ENCODE measurements at places on chromosomes 3 and 15.

- no peak for DNase-seq
Observed at GRCh38 chr3:160402221-160403027, 3.0 kb downstream of the SMC4 start.

DNA sequence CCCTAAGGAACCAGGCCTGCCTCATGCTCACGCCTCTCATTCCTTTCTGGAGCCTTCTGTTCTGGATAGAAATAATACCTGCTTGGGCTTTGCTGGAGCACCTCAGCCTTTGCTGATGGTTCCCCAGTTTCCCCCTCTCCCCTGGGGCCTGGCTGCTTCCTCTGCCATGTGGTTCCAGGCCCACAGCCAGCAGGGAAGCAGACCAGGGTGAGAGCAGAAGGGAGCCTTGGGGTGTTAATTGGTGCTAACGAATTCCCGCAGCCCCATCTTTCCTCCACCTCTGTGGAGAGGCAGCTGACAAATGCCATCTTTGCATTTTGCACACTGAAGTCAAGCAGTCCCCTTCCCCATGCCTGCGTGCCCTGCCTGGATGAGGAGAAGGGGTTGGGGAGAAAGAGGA is 13.1 kb upstream of the CORO2B start:
- no peak for DNase-seq

- DNase-seq = no peak
Observed at GRCh38 chr3:193938613-193939012, 197.3 kb upstream of the HES1 start.

DNA sequence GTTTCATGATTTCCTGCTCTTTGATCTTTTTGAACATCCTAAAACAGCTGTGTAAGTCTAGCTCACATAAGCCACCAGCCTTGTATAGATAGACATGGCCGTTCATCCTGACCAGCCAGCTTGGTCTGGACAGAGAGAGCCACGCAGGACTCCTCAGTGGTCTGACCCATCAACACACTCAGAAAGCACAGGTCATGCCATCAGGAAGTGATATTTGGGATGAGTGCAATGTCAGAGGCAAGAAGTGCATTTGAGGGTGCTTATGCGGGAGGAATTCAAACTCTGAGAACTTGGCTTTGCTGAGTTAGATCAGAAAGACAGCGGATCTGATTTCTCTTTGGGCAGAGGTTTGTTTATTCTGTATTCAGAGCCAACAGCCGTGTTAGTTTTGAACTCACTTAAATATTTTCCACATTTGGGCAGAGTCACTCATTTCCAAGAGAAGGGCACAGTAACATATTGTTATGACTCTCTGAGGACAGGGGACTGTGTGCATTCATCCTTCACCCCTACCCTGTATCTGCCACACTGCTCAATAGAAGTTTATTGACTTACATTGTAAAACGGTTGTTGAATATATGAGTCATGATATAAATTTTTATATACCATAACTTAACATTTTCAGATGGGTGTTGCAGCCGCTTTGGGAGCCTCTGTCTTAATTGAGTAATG is 225.3 kb upstream of the LYSMD4 start:
- no peak for DNase-seq

GRCh38 chr15:81281766-81282605 is 42.0 kb downstream of the STARD5 start:
- no peak for DNase-seq

DNA sequence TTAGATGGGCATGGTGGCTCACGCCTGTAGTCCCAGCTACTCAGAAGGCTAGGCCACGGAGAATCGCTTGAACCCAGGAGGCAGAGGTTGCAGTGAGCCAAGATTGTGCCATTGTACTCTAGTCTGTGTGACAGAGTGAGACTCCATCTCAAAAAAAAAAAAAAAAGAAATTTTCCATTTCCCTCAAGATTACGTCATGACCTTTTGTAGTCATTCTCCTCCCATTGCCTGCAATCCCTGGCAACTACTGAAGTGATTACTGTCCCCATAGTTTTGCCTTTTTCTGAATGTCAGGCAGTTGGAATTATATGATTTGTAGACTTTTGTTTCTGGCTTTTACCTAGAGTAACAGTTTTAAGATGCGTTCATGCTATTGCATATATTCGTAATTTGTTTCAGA is 28.0 kb downstream of the WDR76 start:
- DNase-seq = peak; percentile 31

- peak; percentile 83 for DNase-seq
Observed at GRCh38 chr3:63934041-63934866, 22.1 kb upstream of the SCAANT1 start.

DNA sequence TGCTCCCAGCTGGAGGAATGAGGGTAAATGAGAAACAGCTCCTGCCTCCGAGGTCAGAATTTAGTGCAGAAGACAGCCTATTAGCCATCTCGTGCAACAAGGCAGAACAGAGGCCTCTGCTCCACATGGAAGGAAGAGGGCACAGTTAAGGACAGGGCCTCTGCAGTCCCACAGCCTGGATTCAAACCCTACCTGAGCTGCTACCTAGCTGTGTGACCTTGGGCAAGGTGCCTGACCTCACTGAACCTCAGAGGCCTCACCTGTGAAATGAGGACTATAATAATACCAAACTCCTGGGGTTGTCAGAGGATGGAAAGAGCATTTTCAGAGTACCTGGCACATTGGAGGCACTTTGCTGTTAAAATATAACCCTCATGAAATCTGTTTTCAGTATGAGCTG is 285.7 kb upstream of the CTNNB1 start:
- DNase-seq = no peak

DNA sequence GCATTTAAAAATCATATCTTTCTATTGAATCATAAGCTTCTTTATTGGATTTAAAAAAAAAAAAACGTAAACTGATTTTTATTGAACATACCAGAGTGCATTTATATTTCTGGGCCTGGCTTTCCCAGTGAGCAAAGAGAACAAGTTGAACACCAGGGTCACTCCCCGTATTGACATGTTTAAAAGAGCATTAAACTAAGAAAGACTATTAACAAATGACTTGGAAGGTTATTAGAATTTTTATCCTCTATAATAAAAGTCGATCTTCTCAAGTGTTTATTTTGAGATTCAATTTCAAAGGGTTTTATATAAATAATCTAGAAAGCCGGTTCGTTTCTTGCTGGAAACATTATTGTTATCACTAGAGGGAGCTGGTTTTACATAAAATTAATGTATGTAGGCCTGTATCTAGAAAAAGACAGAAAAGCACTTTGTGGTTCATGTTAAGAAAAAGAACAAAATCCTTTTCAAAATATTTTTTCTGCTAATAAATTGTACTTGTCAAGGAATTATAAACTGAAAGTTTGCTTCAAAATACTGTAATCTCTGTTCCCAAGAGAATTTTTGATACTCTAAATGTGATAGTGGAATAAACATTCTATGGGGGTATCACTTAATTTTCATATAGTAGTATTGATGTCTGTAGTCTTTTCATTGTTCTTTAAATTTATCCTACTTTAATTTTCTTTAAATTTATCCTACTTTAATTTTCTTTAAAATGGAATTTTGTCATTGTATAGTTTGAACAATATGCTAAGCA is 321.8 kb upstream of the MME start:
- DNase-seq = peak; percentile 13

GRCh38 chr3:23600167-23600871 is 205.4 kb upstream of the UBE2E1 start:
- DNase-seq = no peak

DNA sequence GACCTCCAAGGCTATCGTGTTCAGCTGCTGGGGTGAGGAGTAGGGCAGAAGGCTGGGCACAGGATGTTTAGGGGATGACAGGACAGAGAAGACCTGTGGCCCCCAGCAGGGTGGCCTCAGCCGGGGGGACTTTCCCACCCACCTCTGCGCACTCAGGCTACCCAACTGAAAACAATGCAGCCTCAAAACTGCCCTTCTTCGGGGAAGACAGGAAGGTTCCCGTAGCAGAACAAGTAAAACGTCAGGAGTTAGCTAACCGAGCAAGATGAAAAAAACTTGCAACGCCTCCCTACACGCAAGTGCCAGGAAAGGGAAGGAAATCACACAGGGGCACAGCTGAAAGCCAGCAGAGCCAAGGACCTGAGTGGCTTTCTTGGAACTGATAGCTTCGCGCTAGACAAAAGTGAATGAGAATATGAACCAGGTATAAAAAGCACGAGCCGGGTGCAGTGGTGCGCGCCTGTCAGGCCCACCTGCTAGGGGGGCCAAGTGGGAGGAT is 38.4 kb upstream of the FURIN start:
- DNase-seq = peak; percentile 79

All from NB4 (cell line).